CD4-positive, alpha-beta T cell treated with Interleukin-4 for 4 hours (primary cell): ENCODE measurements at places on chromosomes 4 and X.

DNA sequence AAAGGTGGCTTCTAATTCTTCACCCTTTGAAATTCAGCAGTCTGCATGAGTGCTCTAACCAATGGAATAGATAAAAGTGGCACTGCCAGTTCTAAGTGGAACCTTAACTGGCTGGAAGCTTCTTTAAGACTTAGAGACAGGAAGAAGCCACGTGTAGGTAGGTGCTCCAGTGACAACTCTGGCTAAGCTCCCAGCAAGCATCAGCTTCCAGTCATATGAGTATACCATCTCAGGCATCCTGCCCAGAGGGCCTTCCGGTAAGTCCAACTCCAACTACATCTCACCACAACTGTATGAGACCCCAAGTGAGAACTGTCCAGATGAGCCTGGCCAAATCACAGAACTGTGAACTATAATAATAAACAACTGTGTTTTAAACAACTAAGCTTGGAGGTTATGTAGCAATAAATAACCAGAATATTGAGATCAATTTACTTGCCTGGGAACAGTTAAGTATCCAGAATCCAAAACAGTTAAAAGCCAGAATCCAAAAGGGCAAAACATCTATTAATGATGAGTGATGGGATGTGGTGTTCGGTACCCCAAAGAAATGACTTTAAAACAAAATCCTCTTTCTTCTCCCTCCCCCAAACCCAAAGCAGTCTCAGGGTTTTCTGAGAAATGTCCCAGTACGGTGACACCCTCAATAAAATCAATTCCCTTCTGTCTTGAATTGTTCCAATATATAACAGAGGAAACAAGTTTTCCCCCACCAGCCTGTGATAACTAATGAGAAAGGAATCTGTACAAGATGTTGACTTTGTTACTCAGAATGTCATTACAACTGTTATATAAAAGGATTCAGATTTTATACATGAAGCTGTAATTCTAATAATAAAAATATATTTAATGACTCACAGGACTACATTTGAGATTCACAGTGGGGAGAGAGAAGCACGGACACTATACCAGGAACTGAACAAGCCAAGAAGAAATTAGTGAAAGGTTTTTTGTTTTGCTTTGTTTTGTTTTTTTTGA is 4.2 kb downstream of the TSPAN5 start:
- DNase-seq = no peak

GRCh38 chrX:12113321-12113720 is 25.0 kb upstream of the FRMPD4 start:
- DNase-seq = no peak

GRCh38 chr4:21768349-21769310 is 179.9 kb downstream of the KCNIP4 start:
- peak; percentile 18 for DNase-seq

- DNase-seq = no peak
These were observed 95.2 kb downstream of the DCLK2 start for GRCh38 chr4:150173432-150173861.

DNA sequence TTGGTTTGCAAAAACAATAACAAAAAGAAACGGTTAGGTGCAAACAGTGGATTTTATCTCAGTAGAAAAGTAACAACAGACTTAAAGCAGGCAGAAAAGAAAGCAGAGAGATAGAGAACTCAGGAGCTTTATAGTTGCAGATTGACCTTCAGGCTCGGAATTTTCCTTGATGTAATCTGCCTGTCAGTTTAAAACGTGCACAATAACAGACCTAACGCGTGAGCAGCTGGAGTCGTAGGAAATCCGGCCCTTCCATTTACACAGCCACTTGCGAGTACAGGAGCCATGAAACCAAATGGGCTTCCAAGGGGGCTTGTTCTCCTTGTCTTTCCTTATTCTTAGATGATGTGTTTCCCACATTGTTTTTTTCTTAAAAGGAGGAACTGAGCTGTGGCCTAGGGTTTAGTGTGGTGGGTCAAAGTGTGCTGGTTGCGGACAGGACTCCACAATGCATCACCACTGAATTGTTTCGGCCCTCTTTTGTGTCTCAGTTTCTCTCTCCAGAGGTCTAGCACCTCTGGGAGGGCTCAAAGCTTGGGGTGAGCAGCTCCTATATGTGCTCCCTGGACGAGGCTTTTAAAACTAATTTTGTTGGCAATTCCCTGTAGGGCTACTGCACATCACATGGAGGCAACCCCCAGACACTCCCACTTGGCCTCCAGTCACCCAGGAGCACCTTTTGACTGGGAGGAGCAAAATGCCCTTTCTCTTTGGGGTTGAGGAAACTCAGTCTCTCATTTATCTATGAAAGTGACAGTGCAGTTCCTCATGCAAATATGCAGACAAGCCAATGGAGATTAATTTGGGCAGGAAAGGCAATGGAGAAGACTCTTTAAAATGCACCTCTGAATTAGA is 13.9 kb upstream of the MPP1 start:
- no peak for DNase-seq

DNA sequence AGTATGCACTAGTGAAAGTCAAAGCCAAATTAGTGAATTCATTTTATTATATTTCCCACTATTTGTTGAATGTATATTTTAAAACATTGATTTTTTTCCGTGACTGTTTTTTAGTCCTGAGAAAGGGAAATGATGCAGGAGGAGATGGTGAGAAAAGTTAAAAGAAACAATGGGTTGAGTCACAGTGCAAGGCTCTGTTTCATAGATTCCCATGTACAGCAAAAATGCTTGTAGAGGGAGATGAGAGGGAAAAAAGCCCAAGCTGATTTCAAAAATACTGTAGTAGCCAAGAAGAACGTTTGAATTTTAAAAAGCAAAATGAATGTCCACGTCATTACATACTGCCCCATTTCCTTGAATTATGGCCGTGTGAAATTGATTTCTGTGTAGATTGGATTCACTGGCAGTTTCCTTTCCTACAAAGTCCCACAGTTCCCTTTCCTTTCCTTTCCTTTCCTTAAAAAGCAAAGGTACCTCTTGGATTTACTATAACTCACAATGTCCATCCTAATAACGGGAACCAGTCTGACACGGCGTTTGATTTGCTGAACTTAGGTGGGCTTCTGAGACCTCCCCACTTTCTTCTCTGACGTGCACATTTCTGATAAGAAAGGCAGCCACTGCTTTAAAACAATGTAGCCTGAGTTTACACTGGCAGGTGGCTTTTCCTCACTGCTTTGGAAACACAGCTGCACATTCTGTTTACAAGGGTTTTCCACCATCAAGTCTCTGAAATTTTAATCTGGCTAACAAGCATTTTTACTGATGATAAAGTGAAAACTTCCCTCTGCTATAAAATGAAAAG is 63.7 kb downstream of the SPCS3 start:
- no peak for DNase-seq

DNA sequence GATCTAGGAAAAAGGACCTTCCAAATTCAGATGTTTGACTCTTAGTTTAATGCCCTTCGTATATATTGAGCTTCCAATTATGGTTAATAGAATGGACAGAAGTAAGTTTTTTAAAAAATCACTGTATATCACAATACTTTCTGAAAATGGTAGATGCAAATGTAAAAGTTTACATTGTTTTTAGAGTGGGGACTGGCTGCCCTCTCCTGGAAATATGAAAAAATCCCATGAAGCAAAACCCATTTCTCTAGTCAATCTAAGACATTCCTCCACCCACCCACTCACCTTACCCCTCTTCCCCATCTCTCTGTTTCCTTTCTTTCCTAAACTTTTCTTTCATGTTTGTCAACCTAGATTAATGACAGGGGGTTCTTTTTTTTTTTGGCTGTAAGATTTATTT is 134.5 kb downstream of the ARHGAP6 start:
- DNase-seq = no peak

DNA sequence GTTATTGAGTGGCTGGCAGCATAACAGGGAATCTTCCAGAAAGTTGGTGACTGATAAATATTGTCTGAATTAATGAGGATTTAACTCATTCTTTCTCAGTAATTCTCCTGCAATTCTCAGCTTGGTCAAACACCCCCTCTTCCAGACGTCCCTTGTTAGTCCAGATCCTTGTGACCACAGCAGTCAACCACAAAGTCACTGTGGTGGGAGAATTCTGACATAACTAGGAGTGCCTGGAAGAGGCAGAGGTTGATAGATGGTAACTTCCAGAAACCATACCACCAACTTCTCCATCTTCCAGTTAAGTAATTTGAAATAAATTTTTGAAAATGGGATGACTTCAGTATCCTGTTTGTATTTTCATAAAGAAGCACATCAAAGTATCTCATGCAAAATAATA is 90.1 kb downstream of the CEP44 start:
- no peak for DNase-seq

GRCh38 chr4:88280228-88280795 is 4.0 kb downstream of the PPM1K start:
- no peak for DNase-seq

DNA sequence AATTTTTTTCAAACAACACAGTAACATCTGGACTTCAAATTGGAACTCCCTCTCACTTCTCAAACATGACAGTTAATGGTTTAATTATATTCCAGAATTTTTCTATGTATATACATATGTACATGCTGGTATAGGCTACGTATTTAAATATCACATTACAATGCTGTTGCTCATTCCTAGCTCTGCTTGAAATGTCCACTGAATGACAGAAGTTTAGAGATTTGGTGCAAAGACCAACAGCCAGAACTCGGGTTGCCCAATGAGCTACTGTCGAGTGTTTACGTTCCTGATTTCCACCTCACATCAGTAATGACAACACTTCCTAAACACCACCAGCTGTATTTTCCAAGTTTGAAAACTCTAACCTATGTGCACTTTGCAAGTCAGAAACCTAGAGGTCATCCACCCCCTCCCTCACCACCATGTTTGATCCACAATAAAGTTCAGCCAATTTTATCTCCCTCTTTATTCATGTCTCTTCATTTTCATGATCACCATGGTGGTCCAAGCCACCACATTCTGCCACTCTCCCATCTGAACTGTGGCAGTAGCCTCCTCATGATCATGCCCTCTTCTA is 49.3 kb upstream of the RPL34 start:
- DNase-seq = no peak

GRCh38 chr4:185339941-185340340 is 55.8 kb downstream of the LRP2BP start:
- no peak for DNase-seq

- no peak for DNase-seq
These were observed 598 bp downstream of the MAOB start for GRCh38 chrX:43881410-43882293.

- no peak for DNase-seq
These were observed 94.8 kb upstream of the PSAPL1 start for GRCh38 chr4:7529368-7530080.

DNA sequence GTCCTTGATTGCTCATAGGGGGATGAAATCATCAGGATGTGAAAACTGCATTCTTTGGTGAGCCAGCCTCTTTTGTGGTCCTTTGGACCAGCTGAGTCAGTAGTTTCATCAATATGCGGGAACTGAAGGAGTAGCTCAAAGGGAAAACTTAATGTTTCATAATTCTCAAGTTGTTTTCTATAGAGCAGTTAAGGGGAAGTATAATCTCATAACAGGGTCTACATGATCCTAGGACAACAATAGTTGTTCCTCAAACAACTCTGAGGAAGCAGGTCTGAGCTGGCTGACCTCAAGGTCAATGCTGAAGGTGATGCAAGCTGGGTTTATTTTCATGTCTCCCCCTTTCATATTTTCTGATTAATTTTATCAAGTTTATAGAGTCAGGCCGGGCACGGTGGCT is 36.1 kb upstream of the IRF2 start:
- no peak for DNase-seq

- DNase-seq = no peak
These were observed 36.1 kb downstream of the ZBTB49 start for GRCh38 chr4:4326166-4326565.

DNA sequence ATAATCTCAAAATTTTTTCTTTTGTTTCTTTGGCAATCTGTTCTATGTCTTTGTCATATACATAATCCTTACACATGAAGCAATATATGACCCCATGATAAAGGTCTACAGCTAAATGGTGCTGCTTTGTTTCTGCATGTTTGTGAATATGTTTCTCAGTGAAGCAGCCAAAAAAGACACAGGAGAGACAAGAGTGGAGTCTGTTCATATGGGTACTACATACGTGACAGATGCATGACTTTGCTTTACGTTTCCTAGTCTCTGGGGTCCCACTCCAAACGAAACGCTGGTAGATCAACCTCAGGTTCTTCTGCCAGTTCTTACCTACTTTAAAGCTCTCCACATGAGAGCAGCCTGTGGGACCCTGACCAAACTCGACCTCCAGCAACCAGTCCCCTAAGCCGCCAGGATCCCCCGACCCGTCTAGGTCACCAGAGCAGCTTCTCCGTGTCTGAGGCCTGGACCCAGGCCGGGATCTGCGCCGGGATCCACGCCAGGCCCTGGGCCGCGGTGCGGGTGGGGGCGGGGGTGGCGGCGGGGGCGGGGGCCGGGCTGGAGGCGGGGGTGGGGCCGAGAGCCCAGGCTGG is 1.5 kb downstream of the USP51 start:
- no peak for DNase-seq

DNA sequence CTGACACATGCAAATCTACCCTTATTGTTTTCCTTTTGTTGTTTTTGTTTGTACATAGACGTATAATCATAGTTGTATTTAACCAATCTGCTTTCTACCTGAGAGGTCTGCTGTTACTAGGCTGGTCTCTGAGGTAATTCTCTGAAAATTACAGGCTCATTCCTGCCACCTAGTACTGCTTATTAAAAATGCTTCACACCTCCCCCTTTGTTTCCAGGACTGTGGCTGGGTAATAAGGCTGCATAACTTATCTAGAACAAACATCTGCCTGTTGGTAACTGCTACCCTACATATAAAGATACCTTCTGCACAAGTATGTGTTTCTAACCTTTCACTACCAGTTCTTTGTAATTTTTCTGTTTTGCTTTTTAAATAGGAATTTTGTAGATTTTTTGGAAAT is 34.2 kb downstream of the COX7B2 start:
- no peak for DNase-seq

GRCh38 chrX:78321809-78322208 is 5.6 kb downstream of the CYSLTR1 start:
- peak; percentile 65 for DNase-seq

DNA sequence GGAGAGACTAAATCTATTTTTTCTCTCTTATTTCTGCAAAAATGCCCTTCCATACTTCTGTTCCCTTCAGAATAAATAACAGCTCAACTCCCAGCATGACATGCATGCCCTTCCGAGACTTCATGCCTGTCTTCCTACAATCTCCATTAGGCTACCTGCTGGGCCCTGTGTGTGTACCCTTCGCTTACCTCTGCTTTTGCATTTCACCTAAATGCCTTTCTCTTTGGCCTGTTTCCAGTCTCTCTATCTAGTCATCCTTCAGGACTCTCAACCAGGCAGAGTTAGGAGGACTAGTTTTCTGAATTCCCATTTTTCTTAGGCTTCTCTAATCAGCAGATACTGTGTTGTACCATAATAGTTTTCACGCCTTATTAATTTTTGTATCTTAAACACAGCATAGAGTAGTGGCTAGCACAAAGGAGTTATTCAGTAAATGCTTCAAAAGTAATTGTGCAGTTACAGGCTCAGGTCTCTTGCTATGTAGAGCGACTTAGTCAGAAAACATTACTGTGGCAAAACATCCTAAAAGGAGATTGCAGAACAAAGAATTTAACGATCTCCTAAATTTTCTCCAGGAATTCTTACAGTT is 20.5 kb downstream of the SEPTIN11 start:
- DNase-seq = no peak
